ENCODE measurements at places on chromosomes 2 and 18.

DNA sequence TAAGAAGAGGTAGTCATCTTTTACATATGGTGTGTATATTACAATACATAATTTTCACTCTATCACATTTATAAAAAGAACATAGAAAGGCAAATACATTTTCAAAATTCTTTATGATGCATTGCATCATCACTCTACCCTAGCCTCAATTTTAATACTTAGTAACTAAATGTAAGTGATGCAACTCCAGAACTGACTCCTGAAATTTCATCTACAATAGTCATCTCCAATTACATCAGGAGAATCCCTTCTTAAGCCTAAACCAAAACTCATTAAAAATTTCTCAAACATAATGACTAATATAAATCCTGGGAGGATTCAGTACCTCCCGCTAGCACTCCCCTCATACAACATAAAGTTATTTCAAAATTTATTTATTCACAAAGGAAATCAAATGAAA lies 15.9 kb downstream of the TMX3 start:
- no peak for DNase-seq

GRCh38 chr2:8260213-8260612 lies 421.6 kb upstream of the ID2 start:
- DNase-seq: no peak

GRCh38 chr2:134295441-134295840 lies 41.6 kb downstream of the MGAT5 start:
- DNase-seq: no peak

DNA sequence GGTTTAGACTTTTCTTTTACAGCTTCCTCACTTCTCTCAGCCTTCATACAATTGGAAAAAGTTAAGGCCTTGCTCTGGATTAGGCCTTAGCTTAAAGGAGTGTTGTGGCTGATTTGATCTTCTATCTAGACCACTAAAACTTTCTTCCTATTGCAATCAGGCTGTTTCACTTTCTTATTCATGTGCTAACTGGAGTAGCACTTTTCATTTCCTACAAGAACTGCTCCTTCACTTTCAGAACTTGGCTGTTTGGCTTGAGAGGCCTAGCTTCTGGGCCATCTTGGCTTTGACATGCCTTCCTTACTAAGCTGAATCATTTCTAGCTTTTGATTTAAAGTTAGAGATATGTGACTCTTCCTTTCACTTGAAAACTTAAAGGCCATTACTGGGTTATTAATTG lies 114.3 kb downstream of the ARHGEF4 start:
- no peak for DNase-seq

DNA sequence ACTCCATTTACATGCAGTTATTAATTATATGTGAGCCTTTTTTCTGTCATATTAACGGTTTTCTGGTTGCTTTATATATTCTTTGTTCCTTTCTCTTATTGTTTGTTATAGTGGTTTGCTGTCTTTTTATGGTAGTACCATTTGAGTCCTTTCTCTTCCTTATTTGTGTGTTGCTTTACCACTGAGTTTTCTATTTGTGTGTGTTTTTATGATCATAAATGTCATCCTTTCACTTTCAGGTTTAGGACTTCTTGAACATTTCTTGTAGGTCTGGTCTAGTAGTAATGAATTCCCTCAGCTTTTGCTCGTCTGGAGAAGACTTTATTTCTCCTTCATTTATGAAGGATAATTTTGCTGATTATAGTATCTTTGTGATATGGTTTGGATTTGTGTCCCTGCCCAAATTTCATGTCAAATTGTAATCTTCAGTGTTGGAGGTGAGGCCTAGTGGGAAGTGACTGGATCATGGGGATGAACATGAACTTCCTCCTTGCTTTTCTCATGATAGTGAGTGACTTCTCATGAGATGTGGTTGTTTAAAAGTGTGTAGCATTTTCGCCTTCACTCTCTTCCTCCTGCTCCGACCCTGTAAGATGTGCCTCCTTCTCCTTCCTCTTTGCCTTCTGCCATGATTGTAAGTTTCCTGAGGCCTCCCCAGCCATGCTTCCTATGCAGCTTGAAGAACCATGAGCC lies 11.5 kb downstream of the GCC2 start:
- DNase-seq: no peak

- no peak for DNase-seq
Measured at GRCh38 chr2:11482473-11483035, 16.6 kb upstream of the E2F6 start.

DNA sequence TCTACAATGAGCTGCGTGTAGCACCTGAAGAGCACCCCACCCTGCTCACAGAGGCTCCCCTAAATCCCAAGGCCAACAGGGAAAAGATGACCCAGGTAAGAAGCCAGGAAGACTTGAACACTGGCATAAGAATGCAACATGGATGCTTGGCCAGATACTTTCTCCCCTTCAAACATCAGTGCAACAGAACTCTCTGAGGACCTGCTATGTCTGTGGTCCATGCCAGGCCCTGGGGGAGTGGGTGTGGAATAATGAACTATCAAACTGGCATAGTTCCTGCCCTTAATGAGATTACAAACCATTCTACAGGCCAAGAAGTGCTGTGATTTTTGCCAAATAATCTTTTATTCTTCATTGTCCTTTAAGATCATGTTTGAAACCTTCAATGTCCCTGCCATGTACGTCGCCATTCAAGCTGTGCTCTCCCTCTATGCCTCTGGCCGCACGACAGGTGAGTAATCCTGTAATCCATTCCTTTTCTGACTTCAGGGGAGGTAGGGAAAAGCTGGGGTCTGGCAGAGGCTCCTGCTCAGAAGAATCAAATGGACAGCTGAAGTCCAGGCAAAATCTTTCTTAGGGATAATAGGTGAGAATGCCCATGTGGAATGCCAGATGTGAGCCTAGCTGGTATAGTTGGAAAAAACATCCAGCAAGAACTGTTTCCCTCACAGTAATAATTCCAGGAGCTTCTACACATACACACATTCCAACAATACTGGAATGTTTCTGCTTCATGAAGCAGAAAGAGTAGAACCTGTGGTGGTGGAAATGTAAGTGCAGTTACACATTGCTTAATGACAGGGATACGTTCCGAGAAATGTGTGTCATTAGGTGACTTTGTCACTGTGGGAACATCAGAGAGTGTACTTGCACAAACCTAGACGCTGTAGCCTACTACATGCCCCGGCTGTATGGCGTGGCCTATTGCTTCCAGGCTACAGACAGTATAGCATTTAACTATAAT lies 16.2 kb downstream of the ACTG2 start:
- no peak for DNase-seq

- no peak for DNase-seq
Measured at GRCh38 chr2:181461056-181461997, 4.1 kb downstream of the ITGA4 start.

DNA sequence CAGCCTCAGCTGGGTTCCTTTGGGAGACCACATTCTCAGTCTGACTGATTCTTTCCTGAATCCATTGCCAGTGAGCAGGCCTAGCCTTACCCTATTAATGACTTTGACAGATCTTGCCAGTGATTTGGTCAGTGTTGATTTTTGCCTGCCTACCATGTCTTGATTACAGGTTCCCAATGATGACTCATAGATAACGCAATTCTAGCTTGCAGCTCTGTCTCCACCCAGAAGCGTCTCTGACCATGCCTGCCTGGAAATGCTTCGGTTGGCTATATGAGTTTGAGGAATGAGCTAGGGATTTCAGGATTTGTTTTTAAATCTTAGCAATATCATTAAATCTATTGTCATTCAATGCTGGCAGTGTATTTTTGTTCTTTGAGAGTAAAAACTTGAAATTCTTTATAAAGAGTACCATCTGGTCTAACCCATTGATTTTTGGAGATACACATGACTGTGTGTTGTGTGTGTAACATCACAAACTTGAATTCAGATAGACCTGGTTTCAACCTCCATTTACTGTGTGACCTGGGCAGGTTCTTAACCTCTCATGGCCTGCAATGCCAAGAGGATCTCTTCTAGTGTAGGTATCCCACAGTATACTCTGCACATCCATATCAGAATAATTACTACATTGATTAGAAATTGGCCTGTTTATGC lies 57.0 kb downstream of the CCDC150 start:
- no peak for DNase-seq

DNA sequence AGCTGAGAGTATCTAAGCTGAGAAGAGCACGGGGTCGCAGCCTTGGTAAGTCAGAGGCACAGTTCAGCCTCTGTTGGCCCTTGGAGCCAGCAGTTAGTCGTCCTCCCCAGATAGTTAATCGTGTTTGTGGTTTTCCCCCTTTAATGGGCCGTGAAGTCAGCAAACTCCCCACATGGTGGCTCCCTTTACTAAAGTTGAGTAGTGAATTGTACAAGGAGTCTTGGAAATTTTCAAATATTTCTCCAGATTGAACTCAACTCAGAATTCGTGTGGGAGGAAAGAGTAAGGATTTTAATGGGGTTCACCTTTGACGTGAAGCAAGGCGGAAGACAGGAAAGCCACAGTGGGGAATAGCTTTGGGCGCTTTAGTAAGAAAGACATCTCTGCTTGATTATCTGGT lies 2.4 kb upstream of the ADCYAP1 start:
- DNase-seq: no peak

DNA sequence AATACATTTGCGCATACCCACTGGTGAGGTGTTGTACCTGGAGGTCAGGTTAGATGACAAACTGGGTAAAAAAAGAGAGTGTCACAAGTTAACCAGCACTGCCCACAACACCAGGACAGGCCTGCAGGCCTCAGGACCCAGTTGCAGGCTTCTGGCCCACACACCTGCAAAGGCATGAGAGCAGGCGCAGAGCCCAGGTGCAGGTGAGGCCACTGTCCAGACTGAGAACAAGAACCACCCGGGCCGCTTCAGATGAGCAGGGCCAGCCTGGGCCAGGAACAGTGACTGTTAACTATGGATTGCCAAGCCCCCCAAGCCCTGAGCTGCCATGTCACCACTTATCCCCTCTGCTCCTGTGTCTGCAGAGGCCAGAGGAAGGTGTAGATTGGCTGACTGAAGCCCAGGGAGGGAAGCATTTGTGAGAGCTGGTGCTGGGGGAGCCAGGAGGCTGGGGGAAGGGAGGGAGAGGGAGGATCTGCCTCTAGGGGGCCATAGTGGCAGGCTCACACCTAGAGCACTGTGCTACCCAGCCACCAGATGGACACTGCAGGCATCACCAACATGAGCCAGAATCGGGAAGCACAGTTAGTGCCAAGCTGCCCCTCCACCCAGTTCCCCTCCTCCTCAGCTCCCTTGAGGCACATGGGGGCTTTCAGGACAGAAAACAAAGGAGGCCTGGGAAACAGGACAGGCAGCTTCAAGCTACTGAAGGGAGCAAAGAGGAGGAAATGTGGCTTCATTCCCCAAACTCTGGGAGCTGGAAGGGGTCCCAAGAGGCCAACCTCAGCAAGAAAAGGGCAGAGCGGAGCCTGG lies 35.4 kb downstream of the SFXN5 start:
- DNase-seq: no peak

- no peak for DNase-seq
Measured at GRCh38 chr2:209121691-209122090, 302.2 kb upstream of the MAP2 start.

DNA sequence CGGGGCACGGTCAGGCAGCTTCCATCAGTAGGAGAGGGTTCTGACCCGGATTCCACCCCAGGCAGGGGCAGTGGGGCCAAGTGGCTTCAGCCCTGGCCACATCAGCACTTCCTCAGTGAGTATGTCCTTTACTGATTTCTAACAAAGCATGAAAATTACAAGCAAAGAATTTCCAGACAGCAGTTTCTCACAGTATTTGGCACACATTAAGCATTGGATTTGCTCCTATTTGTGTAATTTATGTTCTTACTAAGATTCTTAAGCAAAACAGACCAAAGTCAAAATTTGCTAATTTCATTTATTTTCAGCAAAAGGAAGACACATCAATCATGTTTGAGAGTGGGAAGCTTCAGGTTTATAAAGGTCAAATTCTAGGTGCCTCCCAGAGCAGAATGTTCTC lies 73.3 kb upstream of the NFATC1 start:
- no peak for DNase-seq

- DNase-seq: no peak
Measured at GRCh38 chr2:207887500-207887899, 117.8 kb upstream of the FZD5 start.

DNA sequence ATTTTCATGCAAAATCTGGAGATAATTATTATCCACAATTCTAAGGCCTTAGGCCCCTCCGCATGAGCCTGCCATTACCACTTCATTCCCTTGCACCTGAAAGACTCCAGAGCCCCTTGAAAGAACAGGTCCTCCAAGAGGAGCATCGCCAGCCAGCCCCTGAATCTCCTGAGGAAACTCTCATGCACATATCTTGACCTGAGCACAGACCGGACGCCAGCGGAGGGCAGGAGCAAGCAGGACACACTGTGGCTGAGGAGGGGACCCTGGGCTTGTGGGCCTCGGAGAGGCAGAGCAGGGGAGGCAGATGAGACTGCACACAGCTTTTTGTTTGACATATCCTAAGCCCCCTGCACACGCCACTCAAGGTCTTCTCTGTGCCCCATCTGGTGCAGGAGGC lies 13.6 kb upstream of the ADNP2 start:
- no peak for DNase-seq

DNA sequence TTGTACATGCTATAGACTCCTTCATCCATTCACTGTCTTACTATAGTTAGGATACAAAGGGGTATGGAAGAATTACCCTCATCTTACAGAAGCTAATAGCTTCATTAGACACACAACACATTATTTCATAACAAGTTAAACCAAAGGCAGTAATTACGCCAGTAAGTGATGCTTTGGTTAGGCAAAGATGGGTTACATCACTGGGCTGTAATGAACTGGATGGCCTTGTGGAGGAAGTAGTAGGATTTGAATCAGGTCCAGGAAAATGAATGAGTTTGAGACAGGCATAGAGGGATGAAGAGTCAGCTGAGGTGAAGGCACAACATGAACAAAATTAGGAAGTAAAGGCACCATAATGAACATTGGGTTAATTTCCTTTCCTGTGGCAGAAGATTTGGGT lies 80.1 kb downstream of the SOCS6 start:
- DNase-seq: no peak

GRCh38 chr2:33782395-33783230 lies 183.5 kb upstream of the FAM98A start:
- DNase-seq: no peak

GRCh38 chr18:58048081-58048642 lies 4.1 kb downstream of the NEDD4L start:
- no peak for DNase-seq

DNA sequence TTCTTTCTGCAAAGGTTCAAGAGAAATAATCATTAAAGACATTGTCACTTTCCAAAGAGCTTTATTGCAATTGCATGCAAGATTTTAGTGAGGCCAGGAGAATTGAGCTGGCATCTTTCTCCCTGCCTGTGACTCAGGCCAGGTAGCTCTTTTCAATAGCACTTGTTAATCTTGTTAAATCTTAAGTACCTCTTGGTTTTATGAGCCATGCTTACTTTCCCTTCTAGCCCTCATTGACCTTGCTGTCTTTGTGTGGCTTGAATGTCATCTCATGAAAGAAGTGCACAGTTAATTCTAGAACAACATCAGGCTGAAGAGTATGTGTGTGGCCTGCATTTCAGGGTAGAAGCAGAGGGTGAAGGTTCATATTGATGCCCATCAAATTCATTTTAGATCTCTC lies 14.8 kb upstream of the LGALSL start:
- no peak for DNase-seq

Data from activated CD4-positive, alpha-beta T cell treated with anti-CD3 and anti-CD28 coated beads, Interleukin-2, amount 50 U/mL, for 24 hours (primary cell).